ENCODE measurements at places on chromosomes 4 and X.

GRCh38 chrX:41759817-41760216, 35.8 kb downstream of the GPR82 start:
- no peak for DNase-seq

- no peak for DNase-seq
Measured at GRCh38 chr4:185139736-185140135, 3.3 kb upstream of the SLC25A4 start.

DNA sequence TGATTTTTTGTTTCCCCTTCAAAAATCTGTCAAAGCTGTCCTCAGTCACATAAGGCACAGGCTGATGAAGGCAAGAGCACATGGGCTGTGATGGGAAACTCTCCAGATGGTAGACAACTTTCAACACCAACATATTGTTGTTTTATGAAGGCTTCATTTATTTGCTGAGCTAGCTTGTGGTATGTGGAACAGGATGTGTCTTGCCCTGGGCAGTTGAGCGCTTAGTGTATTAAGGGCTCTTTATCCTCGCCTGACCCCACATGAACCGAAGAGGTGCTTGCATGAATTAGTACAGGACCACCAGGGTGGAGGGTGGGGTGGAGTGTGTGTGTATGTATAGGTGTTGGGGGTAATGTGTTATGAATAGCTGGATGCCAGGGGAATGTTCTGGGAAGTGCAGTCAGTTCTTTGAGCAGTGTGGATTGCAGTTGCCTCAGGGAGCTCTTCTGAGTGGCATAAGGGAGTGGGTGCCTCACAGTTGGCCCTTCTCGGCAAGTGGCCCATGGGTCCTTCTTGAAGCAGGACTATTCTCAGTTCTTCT, 103.1 kb downstream of the PHEX start:
- DNase-seq, result no peak

DNA sequence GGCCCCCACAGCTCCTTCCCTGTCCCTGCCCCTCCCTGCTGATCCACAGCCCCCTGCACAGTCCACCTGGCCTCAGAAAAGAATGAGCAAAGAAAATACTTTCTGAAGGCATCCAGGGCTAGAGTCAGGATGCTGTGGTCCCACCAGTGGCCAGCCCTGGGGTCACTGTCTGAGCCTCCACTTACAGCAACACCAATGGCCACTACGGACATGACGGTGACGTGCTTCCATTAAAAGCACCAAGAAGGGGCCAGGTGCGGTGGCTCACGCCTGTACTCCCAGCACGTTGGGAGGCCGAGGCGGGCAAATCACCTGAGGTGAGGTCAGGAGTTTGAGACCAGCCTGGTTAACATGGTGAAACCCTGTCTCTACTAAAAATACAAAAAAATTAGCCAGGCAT, 4.0 kb downstream of the JAKMIP1 start:
- no peak for DNase-seq

DNA sequence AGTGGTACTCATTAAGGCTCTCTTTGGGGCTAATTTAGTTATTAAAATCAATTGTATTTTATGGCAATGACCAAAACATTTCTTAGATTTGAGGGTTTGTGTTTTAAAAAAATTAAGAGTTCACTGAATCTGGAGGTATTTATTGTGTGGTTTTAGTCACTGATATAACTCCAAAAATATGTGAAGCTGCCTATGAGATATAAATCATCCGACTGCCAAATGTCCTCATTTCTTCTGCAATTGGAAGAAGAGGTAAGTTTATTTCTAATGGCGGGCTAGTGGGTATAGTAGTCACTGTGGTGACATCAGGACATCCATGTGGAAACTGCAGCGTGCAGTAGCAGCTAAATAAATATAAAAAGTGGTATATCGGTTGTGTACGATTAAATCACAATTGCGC, 205.5 kb downstream of the MID1 start:
- DNase-seq, result no peak

DNA sequence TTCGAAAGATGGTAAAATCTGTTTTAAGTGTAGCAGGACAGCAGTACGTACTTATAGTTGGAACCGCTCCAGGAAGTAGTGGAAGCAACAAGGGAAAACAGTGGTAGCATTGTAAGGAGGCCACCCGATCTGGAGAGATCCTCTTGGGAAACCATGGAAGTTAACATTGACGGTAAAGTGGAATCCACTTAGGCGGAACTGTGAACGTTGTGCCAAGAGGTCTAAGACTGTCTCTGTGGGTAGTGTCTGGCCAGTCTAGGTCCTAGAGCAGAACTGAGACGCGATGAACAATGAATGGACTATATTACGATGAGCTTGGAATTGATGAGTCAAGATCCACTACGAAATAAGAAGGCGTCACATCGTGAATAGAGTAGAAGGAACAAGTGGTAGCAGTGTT, 124.0 kb downstream of the TENM3 start:
- DNase-seq, result no peak

DNA sequence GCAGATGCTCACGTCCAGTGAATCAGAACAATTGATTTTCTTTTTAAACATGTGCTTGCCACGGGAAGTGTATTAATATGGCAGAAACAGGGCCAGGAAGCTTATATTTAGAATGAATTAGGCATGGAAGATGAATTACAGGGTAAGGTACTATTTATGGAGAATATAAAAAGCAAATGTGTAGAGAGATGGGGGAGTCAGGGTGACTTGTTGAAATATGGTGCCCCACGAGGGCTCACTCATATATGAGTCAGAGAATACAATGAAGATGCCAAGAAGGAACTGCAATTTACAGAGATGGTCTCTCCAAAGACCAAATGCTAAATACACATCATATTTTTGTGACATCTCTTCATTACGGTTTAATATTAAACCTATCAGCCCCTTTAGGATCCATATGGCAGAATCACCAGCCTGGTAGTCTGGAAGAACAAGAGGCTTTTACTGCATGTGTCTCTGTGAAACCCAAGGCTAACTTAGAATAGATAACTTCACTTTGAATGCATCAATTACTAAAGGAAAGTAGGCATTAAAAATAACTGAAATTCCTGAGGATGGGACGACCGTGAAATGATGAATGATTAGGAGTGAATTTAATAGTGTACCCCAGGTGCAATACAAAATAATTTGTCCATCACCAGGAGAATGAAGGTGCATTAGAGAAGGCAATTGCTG, 385.3 kb downstream of the ARHGAP24 start:
- no peak for DNase-seq

DNA sequence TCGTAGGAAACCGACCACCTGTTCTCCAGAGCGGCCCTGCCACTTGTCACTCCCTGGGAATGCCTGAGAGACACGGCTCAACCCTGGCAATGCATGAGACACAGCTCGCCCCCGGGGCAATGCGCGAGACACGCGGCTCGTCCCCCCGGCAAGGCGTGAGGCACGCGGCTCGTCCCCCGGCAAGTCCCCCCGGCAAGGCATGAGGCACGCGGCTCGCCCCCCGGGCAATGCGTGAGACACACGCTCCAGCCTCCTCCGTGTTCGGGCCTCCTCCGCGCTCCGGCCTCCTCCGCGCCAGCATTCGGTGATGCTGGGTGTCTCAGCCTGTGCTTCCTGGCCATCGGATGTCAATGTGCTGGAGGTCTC, 27.5 kb upstream of the CPLX1 start:
- DNase-seq, result no peak

DNA sequence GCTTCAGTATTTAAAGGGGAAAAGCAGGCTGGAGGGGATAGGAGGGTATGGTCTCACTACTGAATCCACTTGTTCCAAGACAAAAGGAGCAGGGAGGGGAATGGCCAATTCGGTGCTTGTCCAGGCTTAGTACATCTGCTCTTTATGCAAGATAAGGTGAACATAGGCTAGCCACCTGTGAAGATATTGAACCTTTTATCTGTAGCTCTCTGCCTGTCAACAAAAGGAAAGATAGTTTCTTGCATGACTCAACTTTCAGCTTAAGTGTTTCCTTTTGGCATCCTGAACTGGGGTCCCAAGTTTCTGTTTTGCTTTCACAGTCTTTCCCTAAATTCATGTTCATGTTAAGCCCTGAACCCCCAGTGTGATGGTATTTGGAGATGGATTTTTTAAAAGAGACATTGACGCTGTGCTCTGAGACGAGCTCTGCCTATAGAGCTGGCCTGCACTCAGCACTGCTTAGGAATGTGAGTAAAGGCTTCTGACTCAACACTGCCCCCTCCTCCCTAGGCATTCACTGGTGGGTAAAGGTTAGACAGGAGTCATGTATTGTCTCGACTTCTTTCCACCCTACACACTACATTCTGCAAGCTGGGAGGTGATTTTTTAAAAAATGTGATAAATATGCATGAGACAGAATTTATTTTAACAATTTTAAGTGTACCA, 28.2 kb downstream of the FAM149A start:
- DNase-seq, result peak; percentile 6

DNA sequence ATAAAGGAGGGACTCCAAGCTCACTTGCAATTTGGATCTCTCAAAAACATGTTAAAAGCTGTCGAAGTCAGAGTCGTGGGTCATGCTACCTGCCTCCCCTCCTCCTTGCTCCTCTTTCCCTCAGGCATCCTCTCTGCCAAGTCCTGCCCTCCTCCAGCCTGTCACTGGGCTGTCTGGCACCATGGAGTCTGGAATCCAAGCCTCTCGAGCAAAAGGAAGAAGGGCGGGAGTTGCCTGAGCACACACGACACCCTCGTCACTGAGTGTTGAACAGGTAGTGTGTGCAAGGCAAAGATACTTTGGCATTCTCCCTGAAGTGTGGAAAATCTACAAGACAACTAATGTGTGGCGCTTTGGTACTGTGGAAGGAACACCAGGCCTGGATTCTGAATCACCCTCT, 62.2 kb downstream of the HAUS3 start:
- DNase-seq, result no peak

DNA sequence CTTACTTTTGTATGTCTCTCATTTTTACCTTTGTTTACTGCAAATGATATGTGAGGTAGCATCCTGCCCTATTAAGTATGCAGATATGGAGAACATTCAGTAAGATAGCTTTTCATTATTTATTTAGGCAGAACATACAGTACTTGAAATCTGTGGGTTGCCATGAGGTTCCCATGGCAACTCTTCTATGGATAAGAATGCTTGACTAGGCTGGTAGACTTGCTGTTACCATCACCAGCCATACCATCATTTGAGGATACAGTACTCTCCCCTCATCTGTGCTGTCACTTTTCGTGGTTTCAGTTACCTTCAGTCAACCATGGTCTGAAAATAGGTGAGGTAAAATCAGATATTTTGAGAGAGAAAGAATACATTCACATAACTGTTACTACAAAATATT, 56.7 kb downstream of the NAF1 start:
- no peak for DNase-seq

- no peak for DNase-seq
Measured at GRCh38 chr4:3221996-3222395, 27.0 kb upstream of the MSANTD1 start.

DNA sequence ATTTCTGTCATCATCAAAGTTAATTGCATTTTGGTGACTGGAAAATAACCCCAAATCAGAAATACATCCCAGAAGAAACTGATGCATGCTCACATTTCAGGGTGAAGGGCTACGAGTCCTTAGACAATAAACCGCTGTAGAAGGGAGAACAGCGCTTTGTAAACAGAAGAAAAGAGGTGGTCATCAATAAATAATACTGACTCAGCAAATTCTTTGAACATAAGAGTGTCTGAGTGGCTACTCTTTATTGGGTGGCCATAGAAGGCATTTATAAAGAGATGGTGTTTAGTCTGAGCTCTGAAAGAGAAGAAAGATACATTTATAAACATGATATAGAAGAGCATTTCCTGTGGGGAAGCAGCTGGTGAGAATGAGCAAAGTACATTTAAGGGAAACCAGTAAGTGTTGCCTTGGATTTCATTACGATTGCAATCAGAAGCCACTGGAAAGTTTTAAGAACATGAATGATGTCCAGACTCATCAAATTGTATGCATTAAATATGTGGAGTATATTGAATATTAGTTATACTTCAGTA, 246.9 kb upstream of the GIMD1 start:
- no peak for DNase-seq

DNA sequence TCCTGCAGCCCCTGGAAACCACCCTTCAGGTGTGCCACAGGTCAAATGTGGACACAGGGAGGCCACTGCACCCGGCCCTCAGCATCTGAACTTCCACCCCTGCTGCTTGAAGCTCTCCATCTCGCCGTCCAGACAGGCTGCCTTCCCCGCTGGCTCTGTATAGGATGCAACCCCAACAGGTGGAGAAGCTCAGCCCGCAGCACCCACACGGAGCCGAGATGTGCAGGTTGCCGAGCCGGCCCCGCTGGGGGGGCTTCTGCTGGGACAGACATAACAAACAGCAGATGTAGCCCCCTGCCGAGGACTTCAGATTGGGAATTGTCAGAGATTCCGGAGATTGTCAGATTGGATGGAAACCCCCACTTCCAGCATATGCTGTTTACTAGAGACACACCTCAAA, 20.5 kb downstream of the TMEM187 start:
- DNase-seq, result no peak

DNA sequence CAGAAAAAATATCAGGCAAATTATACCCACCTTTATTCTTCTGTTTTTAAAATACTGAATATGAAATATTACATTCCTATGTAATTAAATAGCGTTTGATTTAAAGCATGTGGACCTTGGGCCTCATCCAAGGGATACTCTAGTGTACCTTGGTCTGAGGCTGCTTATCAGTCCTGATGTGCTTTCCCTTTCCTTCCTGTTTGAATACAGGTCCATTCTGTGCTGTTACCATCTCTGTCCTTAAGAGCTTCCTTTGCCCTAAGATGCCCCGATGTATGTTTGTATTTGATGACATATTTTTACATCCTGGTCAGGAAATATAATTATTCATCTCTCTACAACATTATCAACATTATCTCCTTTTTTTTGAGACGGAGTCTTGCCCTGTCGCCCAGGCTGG, 24.1 kb downstream of the FAT4 start:
- DNase-seq, result no peak

- DNase-seq, result peak; percentile 20
Measured at GRCh38 chr4:138199568-138200235, 42.4 kb downstream of the SLC7A11 start.

DNA sequence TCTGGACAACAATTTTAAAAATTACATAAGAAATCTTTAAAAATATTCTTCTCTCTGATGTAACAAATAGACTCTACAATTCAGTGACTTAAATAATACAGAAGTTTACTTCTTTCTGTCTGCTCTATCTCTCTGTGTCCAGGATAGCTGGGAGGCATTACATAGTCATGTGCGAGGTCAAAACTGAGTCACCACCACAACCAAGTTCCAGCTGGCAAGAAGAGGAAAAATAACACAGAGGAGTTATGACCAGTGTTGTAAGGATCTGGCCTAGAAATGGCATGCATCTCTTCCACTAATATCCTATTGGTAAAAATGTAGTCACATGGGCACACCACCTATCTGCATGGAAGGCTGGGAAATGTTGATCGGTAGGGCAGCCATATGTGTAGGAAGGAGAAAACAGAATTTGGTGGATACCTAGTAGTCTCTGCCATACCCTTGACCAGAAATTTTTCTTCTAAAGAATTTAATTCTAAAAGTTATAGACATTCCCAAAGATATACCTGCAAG, 39.4 kb upstream of the WDFY3 start:
- no peak for DNase-seq

GRCh38 chr4:141140391-141141200, 7.3 kb upstream of the RNF150 start:
- no peak for DNase-seq
